ENCODE measurements at places on chromosomes 3 and 15.

DNA sequence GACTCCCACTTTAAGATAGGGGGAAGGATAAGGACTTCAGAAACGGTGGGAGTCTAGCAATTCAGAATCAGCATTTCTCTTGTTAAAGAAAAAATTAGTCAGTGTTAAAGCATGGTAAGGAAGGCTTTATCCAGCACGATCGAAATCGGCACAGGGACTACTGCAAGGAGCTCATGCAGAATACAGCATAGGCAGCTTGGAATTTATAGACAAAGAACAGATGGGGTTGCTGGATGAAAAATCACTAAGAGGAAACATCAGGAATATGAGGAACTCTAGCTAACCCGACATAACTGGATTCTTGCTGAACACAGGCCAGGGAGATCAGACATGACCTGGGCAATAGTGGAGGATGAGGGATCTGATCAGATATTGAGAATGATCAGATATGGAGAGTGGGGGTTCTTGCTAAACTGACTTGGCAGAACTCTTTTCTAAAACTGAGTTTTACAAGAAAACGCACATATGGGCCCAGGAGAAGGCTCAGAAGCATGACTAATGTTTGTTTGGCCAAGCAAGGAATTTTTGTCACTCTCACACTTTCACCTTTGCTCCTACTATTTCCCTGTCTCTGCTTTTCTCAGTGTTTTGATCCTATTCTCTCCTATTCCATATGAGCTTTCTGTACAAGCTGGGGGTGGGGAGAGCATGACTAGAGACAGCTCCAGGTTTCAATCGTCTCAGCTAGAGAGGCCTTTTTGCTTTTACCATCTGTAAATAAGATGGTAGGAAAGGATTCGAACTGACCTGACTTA lies 3.9 kb upstream of the PLCH1 start:
- DNase-seq = no peak

- DNase-seq = no peak
Measured at GRCh38 chr3:161305095-161305991, 66.0 kb downstream of the SPTSSB start.

DNA sequence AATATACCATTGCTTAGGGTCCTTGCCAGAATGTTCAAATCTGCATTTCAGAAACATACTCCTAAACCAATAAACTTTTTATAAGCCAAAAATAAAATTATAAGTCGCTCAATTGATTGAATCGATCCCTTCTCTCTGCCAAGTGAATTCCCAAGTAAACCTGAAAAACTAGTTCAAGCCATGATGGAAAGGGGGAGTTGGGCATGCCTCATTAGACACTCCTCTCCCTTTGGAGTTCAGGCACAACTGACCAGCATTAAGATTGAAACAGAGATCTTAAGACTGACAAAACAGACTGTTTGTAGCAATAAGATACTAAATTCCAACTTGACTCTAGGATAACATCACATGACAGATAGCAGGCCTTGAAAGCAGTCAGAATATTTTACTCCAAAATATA lies 113.7 kb upstream of the RASGRP1 start:
- DNase-seq = no peak

DNA sequence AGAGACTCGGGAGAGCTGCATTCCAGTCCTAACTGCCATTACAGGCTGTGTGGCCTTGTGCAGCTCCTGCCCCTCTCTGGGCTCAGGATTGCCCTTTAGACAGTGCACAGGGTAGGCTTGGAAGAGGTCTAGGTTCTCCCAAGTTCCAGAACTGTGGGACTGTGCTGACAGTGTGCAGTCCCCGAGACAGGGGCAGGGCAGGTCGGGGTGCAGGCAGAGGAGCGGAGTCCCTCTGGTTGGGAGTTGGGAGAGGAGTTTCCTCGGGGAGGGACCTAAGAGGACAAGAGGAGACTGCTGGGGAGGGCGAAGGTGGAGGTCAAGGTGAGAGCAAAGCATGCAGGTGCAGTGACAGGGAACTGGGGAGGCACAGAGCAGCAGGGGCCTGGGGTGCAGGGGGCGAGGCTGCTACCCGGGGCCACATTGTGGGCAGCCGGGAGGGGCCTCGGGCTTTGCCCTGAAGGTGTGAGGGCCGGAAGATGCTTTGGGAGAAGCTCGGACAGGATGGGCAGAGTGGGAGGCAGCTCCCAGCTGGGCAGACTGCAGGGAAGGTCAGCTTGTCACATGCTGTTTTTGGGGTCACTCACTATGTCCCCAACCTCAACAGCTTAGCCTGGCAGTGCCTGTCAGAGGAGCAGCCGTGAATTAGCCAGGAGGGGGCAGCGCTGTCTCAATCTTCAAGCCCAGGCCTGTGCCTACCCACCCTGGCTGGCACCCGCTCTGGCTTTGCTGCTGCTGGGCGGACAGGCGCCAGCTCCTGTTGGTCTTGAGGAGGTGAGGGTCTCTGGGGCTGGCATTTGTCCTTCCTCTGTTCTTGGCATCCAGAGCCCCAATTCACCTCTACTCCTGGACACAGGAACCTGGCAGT lies 15.4 kb upstream of the CSPG4 start:
- DNase-seq = peak; percentile 53
